Fibroblast of villous mesenchyme (primary cell): ENCODE measurements at places on chromosomes 16 and 17. TPM values are rescaled to one million over a fixed set of nuclear protein-coding genes. Genes with fewer than 3 reads are reported as not detected.
A peak's percentile ranks its signal among the peaks of the same experiment; 100 is the strongest.

- DNase-seq: no peak
Measured at GRCh38 chr17:19551591-19552148, 18.0 kb downstream of the SLC47A1 start.

DNA sequence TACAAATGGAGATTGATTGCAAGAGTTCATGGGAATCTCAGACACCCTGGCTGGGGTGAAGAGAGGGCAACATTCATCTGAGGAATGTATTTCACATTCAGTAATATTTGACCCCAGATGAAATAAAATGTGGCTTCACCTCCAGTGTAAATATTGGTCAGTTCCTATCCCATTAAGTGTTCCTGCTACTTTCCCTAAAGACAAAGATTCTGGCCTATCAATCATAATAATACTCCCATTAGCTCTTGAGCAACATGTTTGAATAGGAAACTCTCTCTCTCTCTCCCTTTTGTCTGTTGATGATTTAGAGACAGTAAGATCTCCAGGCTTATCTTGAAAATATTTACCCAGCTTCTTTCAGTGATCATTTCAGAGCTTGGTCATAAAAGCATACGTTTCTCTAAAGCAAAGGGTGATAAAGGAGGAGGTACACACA, 70.1 kb downstream of the KCNJ2 start:
- no peak for DNase-seq

DNA sequence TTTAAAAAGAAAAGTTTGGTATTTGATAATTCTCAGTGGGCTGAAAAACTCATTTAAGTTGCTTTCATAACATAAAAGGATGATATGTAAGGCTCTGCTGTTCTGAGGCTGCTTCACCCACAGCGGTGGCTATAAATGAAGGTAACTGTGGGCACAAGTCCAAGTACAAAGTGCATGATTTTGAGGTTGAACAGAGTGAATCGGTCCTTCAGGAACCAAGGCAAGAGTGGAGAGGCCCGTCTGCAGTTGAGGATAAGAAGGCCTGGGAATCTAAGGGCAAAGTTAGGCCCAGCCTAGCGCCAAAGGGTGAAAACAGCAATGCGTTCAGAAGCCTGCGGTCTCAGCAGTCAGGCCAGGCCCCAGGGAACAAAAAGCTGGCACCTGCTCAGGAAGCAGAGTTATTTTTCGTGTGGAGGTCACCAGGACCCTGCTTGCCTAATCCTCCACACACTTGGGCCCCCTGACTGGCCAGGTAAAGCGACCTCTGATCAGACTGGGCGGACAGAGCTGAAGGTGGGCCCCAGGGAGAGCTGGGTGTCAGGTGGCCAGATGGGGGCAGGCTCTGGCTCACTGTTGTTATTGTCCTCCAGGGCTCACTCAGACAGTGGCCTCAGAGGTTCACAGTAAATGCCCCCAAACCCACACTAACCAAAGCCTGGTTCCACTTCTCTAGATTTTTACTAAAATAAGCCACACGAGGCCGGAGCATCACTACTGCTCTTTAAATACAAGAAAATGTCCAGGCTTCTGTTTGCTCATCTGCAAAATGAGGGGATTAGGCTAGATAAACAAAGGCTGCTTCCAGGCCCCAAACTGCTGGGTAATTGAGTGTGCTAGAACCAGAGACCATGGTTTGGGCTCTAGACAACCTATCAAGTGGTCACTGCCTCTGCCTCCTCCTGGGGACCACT, 46.5 kb downstream of the TEX2 start:
- peak; percentile 54 for DNase-seq

GRCh38 chr16:73071131-73071940, 23.4 kb upstream of the ZFHX3 start:
- peak; percentile 55 for DNase-seq

DNA sequence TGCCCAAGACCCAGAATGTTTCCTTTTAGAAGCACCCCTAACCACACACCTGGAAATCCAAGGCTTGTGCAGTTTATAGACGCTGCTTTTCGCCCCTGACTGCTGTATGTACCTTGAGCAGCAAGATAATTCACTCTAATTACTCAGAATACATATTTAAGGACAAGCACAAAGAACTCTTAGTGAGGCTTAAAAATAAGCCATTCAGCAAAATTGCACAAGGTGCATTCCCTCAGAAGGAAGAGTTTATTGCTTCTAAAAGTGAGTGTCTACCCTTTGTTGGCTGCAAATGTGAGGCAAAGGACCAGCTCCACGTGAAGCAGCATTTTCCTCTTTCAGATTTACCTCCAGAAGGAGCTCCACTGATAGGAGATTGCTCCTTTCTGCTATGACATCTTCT, 208.4 kb downstream of the RBFOX1 start:
- DNase-seq: no peak

DNA sequence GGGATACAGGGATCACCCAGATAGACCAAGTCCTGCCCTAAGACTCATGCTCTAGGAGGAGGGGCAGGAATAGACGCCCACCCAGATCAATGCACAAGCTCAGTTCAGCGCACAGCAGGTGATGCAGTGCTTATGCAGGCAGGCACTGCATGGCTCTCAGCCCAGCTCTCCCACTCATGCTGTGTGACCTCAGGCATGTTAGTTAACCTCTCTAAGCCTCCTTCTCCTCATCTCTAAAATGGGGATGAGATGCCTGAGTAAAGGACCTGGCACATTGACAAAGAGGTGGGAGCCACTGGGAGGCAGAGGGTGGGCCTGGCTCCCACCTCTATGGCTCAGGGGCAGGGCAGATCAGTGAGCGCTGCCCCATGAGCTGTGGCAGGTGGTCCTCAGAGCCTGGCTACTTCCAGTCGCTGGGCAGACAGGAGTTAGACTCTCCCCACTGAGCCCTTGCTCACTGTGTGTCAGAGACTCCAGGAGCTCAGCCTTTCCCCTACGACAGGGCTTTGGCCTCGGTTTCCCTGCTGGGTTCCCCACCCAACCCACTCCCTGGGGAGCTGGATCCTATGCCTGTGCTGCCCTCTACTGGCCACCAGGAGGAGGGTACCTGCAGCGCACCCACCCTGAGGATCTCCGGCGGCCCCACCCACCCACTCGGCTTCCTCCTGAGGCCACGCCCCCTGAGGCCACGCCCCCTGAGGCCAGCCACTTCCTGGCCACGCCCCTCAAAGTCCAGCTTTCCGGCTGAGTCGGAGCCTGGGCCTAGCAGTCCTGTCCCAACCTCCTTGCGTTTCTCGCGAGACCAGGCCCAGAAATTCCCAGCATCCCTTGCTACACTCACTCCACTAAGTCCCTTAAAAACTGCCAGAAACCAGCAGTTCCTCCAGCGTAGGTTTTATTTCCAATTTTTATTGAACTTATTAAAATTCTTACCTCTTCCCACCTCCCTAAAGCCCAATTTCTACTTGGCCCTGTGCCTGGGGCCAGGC, 196.1 kb downstream of the GSG1L start:
- DNase-seq: peak; percentile 76

DNA sequence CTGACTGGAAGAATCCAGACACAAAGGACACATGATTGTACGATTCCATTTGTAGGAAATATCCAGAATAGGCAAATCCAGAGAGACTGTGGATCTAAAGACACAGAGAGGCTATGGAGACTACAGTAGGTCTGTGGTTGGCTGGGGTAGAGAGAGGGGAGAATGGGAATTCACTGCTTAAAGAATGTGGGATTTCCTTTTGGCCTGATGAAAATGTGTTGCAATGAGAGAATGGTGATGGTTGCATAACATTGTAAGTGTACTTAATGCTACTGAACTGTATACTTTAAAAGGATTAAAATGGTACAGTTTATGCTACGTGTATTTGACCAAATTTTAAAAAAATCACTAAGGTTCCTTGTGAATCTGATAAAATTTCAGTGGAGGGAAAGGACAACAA, 62.1 kb downstream of the GPRC5B start:
- peak; percentile 92 for DNase-seq

GRCh38 chr16:83666449-83666848, 141.3 kb upstream of the HSBP1 start:
- no peak for DNase-seq

DNA sequence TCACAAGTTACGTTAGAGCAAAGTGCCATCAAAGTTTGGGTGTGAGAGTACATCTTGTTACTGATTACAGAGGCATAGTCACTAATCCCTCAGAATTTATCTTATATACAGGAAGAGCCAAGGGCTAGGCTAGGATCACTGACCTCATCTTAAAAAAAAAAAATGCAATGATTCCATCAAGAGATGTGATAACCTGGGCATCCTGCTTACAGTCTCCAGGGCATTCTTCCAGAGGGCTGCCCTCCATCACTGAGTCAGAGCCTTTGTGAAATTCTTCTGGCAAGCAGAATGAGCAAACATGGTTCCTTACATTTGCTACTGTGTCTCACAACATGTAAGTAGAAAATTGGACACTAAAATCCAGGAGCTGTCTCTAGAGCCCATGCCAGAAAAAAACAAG, 410.6 kb downstream of the ZFHX3 start:
- peak; percentile 96 for DNase-seq

GRCh38 chr17:9035249-9035648, 13.9 kb downstream of the NTN1 start:
- DNase-seq: no peak

DNA sequence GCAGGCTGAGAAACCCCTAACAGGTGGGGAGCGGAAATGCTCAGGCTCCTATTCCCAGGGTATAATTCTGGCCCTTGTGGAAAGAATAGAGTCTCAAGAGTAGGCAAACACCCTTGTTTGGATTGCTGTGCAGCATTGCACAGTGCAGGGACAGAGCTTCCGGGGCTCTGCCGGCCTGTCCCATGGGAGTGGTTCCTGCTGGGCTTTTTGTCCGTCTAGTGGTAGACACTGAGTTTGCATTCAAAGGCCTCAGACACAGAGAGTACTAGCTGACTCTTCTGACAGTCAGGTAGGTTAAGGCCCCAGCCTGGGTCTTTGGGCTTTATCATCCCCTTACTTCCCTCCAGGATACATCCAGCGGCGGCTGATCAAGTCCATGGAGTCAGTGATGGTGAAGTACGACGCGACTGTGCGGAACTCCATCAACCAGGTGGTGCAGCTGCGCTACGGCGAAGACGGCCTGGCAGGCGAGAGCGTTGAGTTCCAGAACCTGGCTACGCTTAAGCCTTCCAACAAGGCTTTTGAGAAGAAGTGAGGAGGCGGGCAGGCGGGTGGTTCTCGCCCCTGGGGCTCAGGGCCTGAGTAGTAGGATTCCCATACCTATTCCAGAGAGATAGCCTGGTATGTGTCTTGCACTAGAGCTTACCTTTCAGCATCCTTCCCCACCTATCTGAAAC, 18.1 kb downstream of the POLR2A start:
- no peak for DNase-seq

GRCh38 chr17:9241774-9242496, 220.6 kb downstream of the NTN1 start:
- DNase-seq: no peak

GRCh38 chr17:32927201-32927723, 691 bp upstream of the TMEM98 start:
- DNase-seq: peak; percentile 72

Gene CNGB1
- total RNA-seq: not detected in 2 replicates

Gene CAPNS2
- total RNA-seq: 1.3 and 2.6 TPM in 2 replicates

Gene CCL8
- total RNA-seq: not detected in 2 replicates
